ENCODE measurements at places on chromosomes 16 and 17.

DNA sequence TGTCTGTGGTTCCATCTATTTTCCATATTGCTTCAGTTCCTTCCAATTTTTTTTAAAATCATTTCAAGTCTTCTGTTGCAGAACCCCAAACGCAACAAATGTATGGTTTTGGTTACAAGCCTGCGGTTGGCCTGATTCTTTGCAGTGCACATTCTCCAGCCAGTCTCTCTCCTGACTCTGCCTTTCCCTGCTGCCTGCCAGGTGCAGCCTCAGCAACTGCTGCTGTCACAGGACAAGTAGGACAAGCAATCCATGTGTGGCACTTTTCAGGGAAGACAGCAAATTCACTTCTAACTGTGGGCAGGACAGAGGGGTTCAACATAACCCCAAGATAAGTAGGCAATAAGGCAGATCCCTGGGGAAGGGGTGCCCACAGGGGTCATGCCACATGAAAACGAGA lies 24.2 kb downstream of the EMP2 start:
- DNase-seq, result no peak

GRCh38 chr17:82917699-82918345 lies 78.0 kb upstream of the ZNF750 start:
- DNase-seq, result peak; percentile 19

DNA sequence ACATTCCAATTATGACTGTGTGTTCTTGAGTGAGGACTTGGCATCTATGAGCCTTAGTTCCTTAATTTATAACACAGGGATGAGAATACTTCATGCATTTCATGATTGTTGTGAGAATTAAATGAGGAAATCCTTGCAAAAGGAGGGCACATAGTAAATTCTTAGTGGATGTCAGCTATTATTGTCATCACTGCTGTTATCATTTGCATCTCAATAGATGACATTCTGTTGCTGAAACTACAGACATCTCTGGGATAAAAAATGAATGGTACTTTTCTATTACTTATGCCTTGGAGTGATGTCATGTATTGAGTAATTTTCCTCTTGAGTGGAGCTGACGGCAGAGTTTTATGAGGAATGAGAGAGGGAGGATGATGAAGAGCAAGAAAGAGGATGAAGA lies 184.4 kb upstream of the CDH11 start:
- DNase-seq, result no peak

GRCh38 chr17:15398736-15399331 lies 57.4 kb upstream of the TEKT3 start:
- no peak for DNase-seq

DNA sequence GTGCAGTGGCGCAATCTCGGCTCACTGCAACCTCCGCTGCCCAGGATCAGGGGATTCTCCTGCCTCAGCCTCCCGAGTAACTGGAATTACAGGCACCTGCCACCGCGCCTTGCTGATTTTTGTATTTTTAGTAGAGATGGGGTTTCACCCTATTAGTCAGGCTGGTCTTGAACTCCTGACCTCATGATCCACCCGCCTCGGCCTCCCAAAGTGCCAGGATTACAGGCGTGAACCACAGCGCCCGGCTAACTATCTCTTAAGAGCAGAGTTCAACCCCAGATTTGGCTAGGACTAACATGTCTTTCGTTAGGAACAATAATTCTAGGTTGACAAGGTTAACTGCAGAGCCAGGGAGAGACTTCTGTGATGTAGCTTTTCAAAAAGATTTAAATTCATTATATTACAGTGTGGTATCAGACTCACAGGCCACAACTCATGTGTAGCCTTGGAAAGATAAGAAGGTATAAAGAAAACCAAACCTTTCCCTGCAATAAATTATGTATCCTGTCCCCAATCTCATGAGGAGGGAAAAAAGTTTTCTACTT lies 4.3 kb downstream of the CHTF8 start:
- no peak for DNase-seq

DNA sequence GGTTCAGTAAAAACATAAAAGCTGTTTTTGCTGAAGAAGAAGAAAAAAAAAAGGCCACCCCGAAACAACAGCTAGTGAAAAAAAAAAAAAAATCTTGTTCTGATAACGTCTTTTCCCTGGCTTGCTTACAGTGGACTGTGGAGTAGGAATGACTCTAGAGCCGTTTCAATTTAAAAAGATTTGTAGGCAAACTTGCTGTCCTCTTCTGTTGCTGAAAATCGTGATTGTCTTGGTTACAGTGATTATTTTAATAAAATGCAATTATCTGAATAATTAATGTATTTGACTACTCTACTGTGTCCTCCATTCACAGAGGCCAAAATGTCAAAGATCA lies 190.6 kb upstream of the TBX2 start:
- no peak for DNase-seq

DNA sequence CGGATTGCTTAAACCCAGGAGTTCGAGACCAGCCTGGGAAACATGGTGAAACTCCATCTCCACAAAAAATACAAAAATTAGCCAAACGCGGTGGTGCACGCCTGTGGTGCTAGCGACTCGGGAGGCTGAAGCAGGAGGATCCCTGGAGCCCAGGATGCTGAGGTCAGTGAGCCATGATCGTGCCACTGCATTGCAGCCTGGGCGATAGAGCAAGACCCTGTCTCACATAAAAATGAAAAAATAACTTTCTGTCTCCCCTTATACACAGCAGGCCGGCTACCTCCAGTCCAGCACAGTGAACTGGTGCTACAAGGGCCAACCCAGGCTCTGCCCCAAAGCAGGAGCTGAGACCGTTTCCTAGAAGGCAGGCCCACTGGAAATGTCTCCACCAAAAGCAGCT lies 59.7 kb downstream of the YWHAE start:
- DNase-seq, result no peak

- no peak for DNase-seq
Measured at GRCh38 chr16:13036600-13036999, 135.2 kb downstream of the SHISA9 start.

Measured in CD4-positive, alpha-beta T cell treated with Interleukin-15 for 4 hours (primary cell).